ENCODE measurements at places on chromosomes 6 and 20.

DNA sequence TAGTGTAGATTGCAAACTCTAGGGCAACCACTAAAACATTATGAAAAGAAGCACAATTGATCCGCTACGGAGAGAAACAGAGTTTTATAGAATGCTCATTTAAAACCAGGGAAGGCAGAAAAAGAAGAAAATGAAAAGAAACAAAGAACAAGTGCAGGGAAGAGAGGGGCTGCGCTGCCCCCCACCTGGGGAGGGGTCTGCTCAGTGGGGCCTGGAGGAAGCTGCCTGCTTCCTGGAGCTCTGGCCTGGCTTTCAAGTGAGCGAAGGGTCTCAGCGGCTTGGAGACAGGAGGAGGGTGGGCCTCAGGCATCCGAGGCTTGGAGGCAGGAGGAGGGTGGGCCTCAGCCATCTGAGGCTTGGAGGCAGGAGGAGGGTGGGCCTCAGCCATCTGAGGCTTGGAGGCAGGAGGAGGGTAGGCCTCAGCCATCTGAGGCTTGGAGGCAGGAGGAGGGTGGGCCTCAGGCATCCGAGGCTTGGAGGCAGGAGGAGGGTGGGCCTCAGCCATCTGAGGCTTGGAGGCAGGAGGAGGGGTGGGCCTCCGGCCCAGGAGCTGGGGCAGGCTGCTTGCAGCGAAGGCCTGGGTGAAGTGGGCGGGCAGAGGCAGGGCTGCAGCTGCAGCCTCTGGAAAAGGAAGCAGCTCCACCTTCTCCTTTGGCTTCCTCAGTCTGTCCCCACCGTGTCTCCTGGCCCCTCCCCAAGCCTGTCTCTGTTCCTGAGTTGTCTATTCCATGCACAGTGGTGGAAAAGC is 406.3 kb downstream of the TAF4 start:
- DNase-seq: no peak

GRCh38 chr6:31397901-31398525 is 5.4 kb upstream of the MICA start:
- DNase-seq: no peak

GRCh38 chr6:11754625-11755271 is 23.9 kb downstream of the ADTRP start:
- DNase-seq: no peak

DNA sequence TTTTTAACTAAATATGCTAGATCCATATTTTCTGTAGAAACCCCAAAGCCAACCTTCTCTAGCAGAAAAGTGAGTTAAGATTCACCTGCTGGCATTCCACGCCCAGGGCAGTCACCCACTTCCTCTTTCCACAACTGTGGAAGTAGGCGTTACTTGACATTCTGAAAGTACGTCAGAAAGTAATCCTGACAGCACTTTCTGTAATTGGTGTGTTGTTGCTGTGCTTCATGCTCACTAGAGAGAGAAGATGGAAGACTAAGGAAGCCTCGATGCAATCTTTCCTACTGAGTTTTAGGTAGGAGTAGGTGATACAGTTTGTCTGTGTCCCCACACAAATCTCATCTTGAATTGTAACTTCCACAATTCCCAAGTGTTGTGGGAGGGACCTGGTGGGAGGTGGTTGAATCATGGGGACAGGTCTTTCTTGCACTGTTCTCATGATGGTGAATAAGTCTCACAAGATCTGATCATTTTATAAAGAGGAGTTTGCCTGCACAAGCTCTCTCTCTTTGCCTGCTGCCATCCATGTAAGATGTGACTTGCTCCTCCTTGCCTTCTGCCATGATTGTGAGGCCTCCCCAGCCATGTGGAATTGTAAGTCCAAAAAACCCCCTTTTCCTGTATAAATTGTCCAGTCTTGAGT is 101.1 kb downstream of the MAP3K7 start:
- no peak for DNase-seq

- DNase-seq: no peak
Measured at GRCh38 chr20:9261781-9262180, 192.9 kb downstream of the PLCB4 start.

DNA sequence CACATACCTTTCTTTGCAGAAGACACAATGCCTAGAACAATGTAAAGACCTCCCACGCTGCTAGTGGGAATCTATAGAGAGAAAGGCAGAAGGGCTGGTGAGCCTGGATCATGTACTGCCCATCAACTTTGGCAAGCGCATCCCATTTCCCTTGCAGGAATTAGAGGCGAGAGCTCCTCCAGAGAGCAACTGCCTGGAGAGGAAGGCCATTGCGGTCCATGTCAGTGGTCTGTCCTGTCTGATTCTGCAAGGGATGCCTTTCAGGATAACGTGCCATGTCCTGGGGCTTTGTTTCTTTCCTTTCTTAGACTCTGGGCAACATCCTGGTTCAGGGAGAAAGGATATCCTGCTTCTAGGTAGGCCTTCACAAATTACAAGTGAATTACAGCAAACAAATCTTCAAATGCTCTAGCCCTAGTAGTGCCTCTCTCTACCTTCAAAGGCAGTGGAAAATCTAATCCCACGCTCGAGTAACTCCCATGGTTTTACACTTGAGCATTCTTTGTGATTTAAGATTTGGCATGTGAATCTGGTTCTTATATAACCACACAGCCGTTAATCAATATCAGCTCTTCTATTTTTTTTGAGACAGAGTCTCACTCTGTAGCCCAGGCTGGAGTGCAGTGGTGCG is 38.5 kb downstream of the GCNT2 start:
- no peak for DNase-seq

DNA sequence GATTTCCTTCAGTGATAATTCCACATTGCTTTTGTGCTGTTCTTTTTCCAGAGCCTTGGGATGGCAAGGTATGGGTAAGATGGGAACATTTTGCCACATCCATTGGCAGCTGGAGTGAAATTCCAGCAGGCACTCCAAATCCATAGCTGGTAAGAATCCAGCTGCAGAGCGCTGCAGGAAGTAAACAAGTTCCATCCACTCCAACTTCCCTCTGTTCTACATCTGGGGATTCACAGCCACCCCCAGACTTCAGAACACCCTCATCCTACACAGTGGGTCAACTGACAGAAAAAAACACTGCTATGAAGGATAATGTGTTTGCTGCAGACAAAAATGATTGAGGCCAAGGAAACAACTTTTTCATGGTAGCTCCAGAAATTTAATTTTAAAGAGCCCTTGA is 747.8 kb downstream of the MAFB start:
- DNase-seq: no peak

Measured in adipocyte (in vitro differentiated cells).